BE2C (cell line): ENCODE measurements at places on chromosomes 5 and 9.

GRCh38 chr5:169037466-169037865 lies 263.5 kb downstream of the SLIT3 start:
- DNase-seq: no peak

- DNase-seq: no peak
Observed at GRCh38 chr5:38541174-38541725, 15.2 kb downstream of the LIFR start.

DNA sequence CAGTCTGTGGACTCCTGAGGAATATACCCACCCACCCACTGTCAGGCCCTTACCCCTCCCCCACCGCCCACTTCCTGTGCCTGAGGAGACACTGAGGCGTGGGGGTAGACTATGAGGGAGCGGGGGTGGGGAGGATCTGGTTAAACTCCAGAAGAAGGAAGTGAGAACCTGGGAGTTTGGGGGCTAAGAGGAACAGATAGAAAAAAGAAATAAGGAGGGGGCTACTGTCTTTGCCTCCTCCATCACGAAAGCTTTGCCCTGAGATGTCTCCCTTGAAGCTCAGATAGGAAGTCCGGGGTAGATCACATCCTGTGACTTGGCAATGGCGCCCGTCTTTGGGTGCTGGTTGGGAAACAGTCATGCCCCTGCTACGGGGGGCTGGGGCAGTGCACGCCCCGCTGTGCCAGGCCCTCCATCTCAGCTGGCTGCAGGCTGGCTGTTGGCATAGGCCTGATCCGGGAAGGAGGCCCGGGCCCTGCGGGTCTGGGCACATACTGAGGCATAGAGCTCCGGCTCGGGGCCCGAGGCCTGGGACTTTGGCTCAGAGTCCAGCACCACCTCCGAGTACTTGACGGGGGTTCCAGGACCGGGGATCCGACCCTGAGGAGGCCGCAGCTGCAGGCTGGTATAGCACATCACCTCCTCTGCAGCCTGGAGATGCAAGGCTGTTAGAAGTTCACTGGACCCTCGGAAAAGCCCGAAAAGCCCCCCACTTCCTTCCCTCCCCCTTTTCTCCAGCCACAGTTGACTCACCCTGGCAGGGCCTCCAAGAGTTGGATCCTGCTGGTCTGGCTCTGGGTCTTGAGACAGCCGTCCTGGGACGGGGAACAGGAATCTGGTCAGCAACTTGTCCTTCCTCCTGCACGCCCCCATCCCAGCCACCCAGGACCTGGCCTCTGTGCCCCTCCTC lies 1.0 kb downstream of the SIT1 start:
- DNase-seq: no peak

GRCh38 chr5:62762503-62762902 lies 183.9 kb downstream of the LRRC70 start:
- no peak for DNase-seq

GRCh38 chr9:118189615-118190014 lies 485.4 kb downstream of the TLR4 start:
- no peak for DNase-seq

- DNase-seq: no peak
Observed at GRCh38 chr5:107500347-107500746, 170.4 kb downstream of the EFNA5 start.

GRCh38 chr9:2743937-2744529 lies 26.7 kb downstream of the KCNV2 start:
- no peak for DNase-seq

GRCh38 chr9:90735952-90736351 lies 65.7 kb upstream of the SYK start:
- DNase-seq: no peak

GRCh38 chr5:162503796-162504195 lies 436.2 kb downstream of the GABRG2 start:
- DNase-seq: no peak

- no peak for DNase-seq
Observed at GRCh38 chr9:123697686-123698085, 232.2 kb downstream of the DENND1A start.

DNA sequence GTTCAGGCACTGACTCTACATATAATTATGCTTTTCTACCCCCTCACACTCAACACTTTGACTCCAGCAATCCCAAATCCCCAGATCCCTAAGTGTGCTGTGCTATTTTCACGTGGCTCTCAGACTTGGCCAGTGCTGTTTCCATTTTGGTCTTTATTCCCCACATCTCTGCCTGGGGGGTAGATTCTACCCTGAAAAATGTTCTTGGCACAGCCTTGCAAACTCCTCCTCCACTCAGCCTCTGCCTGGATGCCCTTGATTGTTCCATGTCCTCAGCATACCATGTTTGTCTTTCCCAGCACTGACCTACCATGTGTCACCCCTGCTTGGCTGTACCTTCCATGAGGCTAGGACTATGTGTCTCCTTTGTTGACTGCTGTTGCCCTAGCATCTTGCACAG lies 43.0 kb downstream of the FXN start:
- DNase-seq: no peak

DNA sequence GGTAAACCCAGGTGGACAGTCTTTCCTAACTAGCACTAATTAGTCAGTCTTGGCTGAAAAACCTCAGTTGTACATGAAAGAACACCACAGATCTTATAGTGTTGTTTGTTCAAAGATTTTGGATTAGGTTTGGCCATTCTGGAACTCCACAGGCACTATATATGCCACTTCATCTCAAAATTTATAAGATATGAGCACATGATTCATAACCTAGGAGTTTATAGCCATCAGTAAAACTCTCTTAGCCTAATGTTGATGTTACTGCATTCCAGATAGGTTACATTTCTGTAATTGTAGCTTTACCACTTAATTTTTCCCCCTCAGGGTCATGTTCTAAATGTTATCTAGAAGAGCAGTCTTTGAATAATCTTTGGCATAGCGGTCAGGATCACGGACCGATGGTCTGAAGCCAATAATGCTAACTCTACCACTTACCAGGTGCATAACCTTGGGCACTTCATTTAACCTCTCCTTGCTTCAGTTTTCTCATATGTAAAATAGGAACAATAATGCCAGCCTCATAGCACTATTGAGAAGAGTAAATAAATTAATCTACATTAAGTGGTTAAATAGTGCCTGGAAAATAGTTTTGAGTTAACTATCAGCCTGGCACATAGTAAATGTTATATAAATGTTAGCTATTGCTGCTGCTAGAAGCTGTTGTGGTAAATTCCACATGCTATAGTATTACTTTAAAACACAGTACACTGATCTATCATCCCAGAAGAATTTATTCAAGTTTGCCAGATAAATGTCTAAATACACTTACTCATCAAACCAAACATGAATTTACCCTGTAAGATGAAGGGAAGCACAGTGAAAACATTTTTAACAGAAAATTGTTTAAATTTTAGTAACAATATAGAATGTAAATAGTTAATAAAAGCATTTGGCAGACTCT lies 743.9 kb downstream of the NR2F1-AS1 start:
- DNase-seq: no peak

- no peak for DNase-seq
Observed at GRCh38 chr5:77003246-77003645, 27.0 kb upstream of the AGGF1 start.

DNA sequence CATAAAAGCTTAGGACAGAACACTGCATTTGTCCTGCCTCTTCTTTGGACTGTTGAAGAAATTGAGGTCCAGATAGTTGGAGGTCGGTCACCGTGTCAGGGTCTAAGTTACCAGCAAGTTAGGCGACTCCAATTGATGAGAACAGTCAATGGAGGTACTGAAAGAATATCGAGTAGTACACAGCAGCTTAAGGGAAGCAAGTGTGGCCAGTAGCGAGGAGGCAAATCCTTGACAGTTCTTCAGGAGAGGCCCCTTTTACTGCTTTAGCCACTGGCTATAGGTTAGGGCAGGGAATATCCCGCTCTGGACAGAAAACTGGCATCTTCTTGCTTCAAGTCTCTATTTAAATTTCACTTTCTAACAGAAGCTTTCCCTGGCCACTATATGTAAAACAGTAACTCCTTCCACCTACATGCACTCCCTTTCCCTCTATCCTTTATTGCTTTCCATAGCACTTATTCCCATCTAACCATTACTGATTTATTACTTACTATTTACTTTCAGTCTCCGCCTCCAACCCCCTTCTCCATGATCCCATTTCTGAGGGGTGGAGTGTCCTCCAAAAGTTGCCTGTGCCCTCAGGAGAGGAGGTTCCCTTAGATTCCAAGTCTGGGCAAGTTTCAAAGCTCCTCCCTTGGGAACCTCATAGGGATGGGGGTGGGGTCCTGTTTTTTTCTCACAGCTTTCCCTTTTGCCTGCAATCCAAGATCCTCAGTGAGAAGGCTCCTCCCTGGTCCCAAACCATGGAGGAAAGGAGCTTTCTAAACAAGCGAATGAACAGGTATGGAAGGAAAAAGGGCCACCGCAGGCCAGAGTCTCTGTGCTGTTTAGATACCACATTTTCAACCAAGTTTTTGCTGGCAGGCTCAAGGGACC lies 4.1 kb upstream of the PRDM6 start:
- no peak for DNase-seq

DNA sequence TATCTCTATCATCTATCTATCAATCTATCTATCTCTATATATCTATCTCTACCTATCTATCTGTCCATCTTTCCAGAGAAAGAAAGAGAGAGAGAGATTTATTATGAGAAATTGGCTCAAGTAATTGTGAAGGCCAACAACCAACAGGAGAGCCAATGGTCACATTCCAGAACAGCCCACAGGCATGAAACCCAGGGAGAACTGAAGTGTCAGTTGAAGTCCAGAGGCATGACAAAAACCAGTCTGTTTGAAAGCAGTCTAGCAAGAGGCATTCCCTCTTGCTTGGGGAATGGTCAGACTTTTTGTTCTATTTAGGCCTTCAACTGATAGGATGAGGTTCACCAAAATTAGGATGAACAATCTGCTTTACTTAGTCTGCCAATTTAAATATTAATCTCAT lies 87.6 kb upstream of the PLCXD3 start:
- no peak for DNase-seq

GRCh38 chr5:56981548-56982315 lies 29.8 kb upstream of the MIER3 start:
- no peak for DNase-seq

DNA sequence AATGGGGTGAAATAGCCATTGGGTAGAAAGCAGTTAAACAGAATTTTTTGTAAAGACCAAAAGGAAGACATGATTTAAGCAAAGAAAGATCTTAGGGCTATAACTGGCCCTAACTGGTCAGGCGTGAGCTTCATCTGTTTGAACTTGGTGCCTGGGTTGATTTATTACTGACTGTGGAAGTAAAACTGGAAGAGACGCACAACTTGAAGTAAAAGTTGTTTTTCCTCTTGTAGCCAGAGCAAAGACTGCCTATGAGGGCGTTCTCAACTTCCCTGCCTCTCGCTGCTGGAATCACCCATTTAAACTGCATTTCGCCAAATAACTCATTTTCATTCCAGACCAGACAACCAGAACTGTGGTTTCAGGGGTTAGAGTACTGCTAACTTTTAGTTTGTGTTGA lies 1.5 kb downstream of the THBS4 start:
- no peak for DNase-seq

DNA sequence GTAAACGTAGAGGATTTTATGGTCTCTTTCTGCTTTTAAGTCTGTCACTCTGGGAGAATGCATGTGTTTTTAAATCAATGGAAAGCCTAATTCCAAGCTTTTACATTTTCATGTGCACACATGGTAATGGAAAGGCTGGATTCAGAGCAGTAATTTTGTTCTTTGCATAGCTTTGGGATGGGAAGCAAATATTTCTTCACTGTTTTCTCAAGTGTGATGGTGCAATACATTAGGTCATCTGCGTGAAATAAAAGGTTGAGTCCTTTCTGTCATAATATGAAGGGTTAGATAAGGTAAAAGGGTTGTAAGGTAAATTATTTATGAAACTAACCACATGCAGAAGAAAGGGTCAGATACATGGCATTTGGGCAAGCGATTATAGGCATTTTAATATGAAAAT lies 88.2 kb upstream of the NR3C1 start:
- DNase-seq: no peak
